ENCODE measurements at places on chromosomes 11 and 22. TPM values are rescaled to one million over a fixed set of nuclear protein-coding genes. Genes with fewer than 3 reads are reported as not detected.

GRCh38 chr22:27609451-27609888 is 192.1 kb downstream of the MN1 start:
- DNase-seq = no peak

DNA sequence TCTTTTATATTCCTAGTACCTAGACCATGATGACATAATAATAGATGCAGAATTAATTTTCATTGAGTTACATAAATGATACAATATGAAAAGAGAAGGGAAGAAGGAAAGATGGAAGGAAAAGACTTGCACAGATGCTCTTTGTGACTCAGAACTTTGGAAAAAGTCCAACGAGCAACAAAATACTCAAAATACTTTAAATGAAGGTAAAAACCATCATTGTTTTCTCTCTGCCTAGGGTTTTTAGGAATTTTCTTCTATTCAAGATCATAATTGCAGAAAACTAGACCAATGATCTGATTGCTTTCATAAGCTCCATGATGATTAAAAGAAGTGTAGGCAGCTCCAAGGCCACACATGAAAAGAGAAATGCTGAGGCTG is 276.9 kb downstream of the KIRREL3 start:
- no peak for DNase-seq

- DNase-seq = peak; percentile 63
Observed at GRCh38 chr11:73334384-73335203, 26.5 kb downstream of the ARHGEF17 start.

DNA sequence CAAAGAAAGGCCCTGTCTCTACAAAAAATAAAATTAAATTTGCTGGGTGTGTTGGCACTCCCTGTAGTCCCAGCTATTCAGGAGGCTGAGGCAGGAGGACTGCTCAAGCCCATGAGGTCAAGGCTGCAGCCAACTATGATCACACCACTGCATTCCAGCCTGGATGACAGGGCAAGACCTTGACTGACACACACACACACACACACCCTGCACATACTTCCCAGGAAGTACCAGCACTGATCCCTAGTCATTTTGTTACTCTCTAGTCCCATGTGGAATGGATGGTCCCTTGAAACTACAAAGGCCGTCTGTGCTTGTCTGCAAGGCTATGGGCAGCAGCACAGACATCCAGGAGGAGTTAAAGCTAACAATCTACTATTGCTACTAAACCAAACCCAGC is 59.7 kb upstream of the CYP2D6 start:
- no peak for DNase-seq

The BTBD18 gene
- not detected for total RNA-seq

The TMEM123 gene
- 166 TPM for total RNA-seq

The GCAT gene
- total RNA-seq = 35.7 TPM

GRCh38 chr11:69700278-69701140 is 3.3 kb downstream of the FGF19 start:
- no peak for DNase-seq

The CCDC179 gene
- not detected for total RNA-seq

DNA sequence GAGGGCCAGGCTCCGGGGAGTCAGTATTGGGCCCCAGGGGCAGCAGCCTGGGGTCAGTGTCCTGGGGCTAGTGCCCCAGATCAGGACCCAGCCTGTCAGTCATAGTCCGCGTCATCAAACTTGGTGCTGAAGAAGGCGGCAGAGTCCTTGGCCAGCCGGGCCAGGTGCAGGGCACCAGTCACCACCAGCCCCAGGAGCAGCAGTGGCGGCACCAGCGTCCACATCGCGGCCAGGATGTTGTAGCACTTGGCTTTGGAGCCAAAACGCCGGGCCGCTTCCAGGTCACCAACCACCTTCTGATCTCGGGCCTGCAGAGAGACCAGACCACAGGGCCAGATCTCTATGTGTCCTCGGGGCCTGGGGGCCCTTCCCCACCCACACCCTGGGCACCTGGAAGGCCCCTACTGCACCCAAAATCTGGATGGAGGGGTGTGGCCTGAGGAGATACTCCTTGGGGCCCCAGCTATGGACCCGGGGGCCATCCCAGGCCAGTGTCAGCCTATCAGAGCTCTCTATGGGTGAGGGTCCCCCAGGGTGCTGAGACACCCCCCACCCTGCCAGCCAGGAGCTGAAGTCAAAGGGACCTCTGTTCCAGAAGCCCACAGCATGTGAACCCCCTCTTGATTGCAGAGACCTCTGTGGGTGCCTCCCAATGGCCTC is 790 bp downstream of the IFITM5 start:
- no peak for DNase-seq

DNA sequence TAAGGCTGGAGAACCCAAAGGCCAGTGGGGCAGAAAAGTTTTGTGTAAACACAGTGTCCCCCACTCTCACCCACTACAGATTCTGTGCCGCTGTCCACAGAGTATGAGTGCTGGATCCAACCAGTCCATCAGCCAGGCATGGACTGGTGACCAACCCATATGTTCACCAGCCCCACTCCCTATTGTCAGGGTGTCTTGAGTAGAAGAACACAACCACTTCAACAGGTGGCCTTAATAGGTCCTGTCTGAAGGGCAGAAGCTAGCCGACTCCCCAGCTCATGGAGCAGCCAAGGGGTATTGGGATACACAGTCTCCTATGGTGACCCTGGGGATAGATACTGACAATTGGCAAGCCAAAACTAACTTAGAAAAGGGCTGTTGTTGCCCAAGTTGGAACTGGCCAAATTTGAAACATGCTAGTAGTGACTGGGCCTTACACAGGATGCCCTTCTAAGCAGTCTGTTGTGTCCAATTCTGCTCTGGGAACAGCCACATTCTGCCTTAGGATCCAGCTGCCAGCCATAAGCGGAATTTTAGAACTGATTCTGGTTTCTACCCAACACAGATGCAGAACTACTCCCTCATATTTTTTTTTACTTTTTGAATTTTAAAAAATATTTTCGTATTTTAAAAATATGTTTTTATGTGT is 19.8 kb upstream of the PGM2L1 start:
- DNase-seq = no peak

DNA sequence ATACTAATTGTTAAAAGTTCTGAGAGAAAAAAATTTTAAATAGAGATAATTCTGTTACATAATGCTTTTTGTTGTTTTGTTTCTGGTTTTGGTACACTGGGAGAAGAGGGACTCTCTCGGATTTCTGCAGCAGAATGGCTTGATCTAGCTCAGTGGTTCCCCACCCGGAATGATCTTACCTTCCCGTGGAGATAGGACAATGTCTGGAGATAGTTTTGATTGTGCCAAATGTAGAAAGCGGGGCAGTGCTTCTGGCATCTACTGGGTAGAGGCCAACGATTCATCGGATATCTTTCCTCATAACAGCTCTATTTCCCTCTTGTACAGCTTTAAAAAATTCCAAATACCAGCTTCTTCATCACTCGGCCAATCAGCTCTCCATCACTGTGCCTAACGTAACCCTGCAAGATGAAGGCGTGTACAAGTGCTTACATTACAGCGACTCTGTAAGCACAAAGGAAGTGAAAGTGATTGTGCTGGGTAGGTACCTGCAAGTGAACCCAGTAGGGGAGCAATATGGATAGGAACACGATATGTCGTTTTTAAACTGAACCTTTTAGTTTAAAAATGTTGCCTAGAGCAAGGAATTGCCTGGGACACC is 13.2 kb downstream of the CRTAM start:
- DNase-seq = no peak
